ENCODE measurements at places on chromosomes 1 and 21. TPM values are rescaled to one million over a fixed set of nuclear protein-coding genes. Genes with fewer than 3 reads are reported as not detected.

The RGS18 gene
- total RNA-seq, result 0.28 TPM

- H3K4me1 ChIP-seq, result peaks cover 55% of the 10 kb centered on the region
- no peak for DNase-seq
- no peak overlapping the region for H3K4me3 ChIP-seq
- H3K36me3 ChIP-seq, result peaks cover 7% of the 10 kb centered on the region
- peak overlapping the region; percentile 3 for H3K27ac ChIP-seq
Observed at GRCh38 chr1:21322681-21323016, 32.4 kb upstream of the ECE1 start.

The RGS2 gene
- total RNA-seq, result 8.0 TPM

- no peaks in the 10 kb centered on the region for H3K36me3 ChIP-seq
- no peaks in the 10 kb centered on the region for H3K27me3 ChIP-seq
- no peak overlapping the region for H3K27ac ChIP-seq
Observed at GRCh38 chr1:56073614-56074006, 505.8 kb downstream of the PLPP3 start.

The IFI44L gene
- 420 TPM for total RNA-seq

The RNU1-3 gene
- 1,570 TPM for total RNA-seq

DNA sequence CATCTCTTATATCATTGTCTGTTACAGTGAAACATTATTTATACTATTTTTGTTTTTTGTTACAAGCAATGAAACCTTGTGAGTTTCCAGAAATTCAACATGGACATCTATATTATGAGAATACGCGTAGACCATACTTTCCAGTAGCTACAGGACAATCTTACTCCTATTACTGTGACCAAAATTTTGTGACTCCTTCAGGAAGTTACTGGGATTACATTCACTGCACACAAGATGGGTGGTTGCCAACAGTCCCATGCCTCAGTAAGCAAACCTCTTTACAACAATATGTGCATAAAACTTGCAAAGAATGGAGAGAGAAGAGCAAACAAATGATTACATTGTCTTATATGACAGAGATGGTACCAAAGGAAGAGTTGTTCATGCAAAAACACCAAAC is 22.4 kb downstream of the CFHR4 start:
- DNase-seq, result no peak
- no peaks in the 10 kb centered on the region for H3K27me3 ChIP-seq
- no peak overlapping the region for H3K27ac ChIP-seq
- no peaks in the 10 kb centered on the region for H3K4me1 ChIP-seq
- no peaks in the 10 kb centered on the region for H3K36me3 ChIP-seq

GRCh38 chr21:39669485-39669884 is 56.7 kb downstream of the B3GALT5 start:
- H3K27me3 ChIP-seq, result no peaks in the 10 kb centered on the region
- no peak for DNase-seq
- no peak overlapping the region for H3K4me3 ChIP-seq
- no peaks in the 10 kb centered on the region for H3K36me3 ChIP-seq
- H3K27ac ChIP-seq, result no peak overlapping the region
- H3K4me1 ChIP-seq, result no peaks in the 10 kb centered on the region

DNA sequence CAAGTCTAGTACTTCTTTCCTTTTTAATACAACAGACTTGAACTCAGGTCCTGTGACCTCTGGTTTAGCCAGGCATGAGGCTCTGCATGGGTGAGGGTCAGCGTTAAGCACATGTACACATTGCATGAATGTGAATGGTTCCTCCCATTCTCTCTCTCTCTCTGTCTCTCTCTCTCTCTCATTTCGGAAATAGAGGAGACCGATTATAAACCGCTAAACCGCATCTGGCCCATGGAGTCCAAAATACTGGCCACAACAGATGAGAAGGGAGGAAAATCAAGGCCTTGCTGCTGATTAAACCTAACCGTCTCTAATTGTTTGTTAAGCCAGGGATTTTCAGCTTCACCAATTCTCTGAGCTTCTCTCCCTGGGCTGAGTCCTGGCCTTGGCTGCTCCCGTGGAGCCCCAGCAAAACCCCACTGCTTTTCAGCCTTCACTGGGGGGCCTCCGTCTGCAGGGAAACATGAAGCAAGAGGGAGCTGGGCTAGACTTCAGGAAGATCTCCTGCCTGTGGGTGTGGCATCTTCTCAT is 6.6 kb downstream of the RSPO1 start:
- H3K27ac ChIP-seq, result no peak overlapping the region
- no peak for DNase-seq
- no peaks in the 10 kb centered on the region for H3K36me3 ChIP-seq
- H3K27me3 ChIP-seq, result peaks cover 68% of the 10 kb centered on the region
- H3K4me3 ChIP-seq, result no peak overlapping the region
- H3K4me1 ChIP-seq, result no peaks in the 10 kb centered on the region

The OR11L1 gene
- not detected for total RNA-seq

- no peak overlapping the region for H3K27ac ChIP-seq
- H3K27me3 ChIP-seq, result peaks cover 5% of the 10 kb centered on the region
- no peak for DNase-seq
- H3K36me3 ChIP-seq, result no peaks in the 10 kb centered on the region
Observed at GRCh38 chr21:17572431-17572830, 40.3 kb downstream of the BTG3 start.

DNA sequence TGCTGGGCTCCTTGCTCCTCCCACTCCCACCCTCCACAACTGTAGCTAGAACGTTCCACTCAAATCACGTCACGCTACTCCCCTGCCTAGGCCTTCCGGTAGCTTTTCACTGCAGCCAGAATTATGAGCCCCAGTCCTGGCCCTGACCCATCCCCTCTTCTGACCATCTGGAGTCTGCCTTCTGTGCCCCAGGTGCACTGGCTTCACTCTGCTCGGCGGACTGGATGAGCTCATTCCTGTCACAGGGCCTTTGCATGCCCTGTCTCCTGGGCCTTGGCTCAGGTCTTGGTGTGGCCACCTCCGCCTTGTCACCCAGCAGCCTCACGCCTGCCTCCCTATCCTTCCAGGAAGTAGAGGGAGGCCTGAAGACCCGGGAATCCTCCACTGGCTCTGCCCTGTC is 62.5 kb upstream of the ACTL8 start:
- no peaks in the 10 kb centered on the region for H3K36me3 ChIP-seq
- DNase-seq, result no peak
- no peak overlapping the region for H3K4me3 ChIP-seq
- H3K27me3 ChIP-seq, result no peaks in the 10 kb centered on the region
- no peaks in the 10 kb centered on the region for H3K4me1 ChIP-seq

The RHD gene
- not detected for total RNA-seq

GRCh38 chr1:113579256-113580018 is 179.8 kb downstream of the PHTF1 start:
- H3K4me3 ChIP-seq, result no peak overlapping the region
- no peak for DNase-seq
- H3K27ac ChIP-seq, result no peak overlapping the region
- H3K36me3 ChIP-seq, result no peaks in the 10 kb centered on the region

DNA sequence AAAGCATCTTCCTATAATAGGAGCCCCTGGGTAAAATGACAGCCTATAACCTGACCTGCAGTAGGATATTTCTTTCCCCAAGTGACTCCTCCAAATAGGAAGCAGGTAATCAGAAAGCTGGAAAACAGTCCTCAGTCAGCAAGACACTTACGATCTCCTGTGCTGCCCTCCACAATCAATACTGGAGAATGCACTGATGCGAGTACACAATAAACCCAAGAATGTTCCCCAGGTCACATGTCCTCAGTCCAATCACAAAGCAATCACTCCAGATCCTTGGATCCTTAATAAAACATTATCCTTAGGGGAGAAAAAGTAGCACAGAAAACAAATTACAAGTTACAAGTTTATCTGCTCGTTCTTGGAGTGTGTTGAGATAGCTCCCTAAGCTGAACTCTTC is 233.1 kb downstream of the SLC45A1 start:
- peaks cover 47% of the 10 kb centered on the region for H3K36me3 ChIP-seq
- H3K4me1 ChIP-seq, result peaks cover 36% of the 10 kb centered on the region
- no peaks in the 10 kb centered on the region for H3K27me3 ChIP-seq
- H3K27ac ChIP-seq, result no peak overlapping the region

GRCh38 chr21:36030581-36031189 is 29.6 kb downstream of the SETD4 start:
- no peak overlapping the region for H3K4me3 ChIP-seq
- peaks cover 7% of the 10 kb centered on the region for H3K36me3 ChIP-seq
- no peak for DNase-seq
- no peaks in the 10 kb centered on the region for H3K27me3 ChIP-seq

DNA sequence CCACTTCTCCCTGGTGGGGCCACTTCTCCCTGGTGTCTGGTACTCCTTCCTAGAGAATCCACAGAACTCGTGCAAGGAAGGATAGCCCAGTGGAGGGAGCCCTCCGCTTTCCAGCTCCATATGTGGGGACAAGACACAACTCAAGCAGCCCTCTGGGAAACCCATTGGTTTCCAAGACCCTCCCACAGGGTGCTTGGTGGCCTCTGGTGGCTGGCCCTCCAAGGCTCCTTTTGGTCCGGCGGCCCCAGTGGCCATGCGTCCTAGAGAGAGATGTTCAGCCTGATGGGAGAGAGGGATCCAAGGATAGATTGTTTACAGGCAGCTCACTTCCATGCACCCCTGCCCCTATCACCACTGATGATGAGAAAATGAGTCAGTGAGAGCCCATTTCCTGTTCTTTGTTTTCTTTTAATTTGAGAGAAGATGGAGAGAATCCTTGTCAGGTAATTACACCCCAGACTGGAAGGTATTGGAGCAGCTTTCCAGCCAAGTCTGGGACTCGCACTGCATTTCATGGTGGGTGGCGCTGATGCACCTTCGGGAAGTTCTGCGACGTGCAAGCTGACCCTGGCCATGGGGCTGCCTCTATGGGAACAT is 486.2 kb upstream of the VAMP3 start:
- H3K4me1 ChIP-seq, result no peaks in the 10 kb centered on the region
- H3K27me3 ChIP-seq, result peaks cover 4% of the 10 kb centered on the region
- H3K27ac ChIP-seq, result no peak overlapping the region
- no peak for DNase-seq
- H3K36me3 ChIP-seq, result no peaks in the 10 kb centered on the region

All from activated CD4-positive, alpha-beta memory T cell treated with anti-CD3 and anti-CD28 coated beads, Interleukin-2, amount 10 ng/mL, durations not matched to agents 7 days and 5 days (primary cell).